ENCODE measurements at places on chromosomes 5 and 9. TPM values are rescaled to one million over a fixed set of nuclear protein-coding genes. Genes with fewer than 3 reads are reported as not detected.
A peak's percentile ranks its signal among the peaks of the same experiment; 100 is the strongest.

DNA sequence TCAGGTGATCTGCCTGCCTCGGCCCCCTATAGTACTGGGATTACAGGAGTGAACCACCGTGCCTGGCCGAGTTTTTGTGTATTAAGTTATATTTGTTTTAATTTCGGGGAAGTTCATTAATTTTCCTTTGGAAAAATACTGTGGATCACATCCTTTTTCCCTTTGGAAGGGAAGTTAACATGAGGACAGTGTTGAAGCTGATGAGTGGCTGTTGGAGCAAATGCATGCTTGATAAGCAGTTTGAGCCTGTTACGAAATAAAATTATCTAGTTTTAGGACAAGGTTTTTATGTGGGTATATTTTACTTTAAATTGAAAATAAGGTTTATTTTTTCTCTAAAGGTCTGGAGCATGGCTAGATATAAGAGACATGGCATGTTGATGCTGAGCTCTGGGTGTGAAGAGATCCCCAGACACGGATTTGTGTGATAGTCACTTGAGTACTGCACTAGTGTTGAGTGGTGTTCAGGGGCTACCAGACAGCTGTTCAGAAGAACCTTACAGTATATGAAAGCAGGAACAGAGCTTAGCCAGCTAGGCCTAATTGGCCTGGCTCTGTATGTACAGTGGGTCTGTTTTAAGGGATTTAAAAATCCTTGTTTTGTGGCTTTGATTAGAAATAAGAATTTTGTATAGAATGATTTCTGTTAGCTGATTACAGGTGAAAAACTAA lies 17.4 kb downstream of the LMNB1 start:
- no peaks in the 10 kb centered on the region for H3K36me3 ChIP-seq
- H3K27ac ChIP-seq: no peak overlapping the region
- no peaks in the 10 kb centered on the region for H3K27me3 ChIP-seq
- no peak for DNase-seq
- H3K4me3 ChIP-seq: no peak overlapping the region
- peaks cover 41% of the 10 kb centered on the region for H3K4me1 ChIP-seq

GRCh38 chr9:3968891-3969290 lies 331.0 kb downstream of the GLIS3 start:
- peak; percentile 16 for DNase-seq
- no peaks in the 10 kb centered on the region for H3K4me1 ChIP-seq
- H3K27ac ChIP-seq: no peak overlapping the region
- H3K36me3 ChIP-seq: no peaks in the 10 kb centered on the region
- no peak overlapping the region for H3K4me3 ChIP-seq
- no peaks in the 10 kb centered on the region for H3K27me3 ChIP-seq

DNA sequence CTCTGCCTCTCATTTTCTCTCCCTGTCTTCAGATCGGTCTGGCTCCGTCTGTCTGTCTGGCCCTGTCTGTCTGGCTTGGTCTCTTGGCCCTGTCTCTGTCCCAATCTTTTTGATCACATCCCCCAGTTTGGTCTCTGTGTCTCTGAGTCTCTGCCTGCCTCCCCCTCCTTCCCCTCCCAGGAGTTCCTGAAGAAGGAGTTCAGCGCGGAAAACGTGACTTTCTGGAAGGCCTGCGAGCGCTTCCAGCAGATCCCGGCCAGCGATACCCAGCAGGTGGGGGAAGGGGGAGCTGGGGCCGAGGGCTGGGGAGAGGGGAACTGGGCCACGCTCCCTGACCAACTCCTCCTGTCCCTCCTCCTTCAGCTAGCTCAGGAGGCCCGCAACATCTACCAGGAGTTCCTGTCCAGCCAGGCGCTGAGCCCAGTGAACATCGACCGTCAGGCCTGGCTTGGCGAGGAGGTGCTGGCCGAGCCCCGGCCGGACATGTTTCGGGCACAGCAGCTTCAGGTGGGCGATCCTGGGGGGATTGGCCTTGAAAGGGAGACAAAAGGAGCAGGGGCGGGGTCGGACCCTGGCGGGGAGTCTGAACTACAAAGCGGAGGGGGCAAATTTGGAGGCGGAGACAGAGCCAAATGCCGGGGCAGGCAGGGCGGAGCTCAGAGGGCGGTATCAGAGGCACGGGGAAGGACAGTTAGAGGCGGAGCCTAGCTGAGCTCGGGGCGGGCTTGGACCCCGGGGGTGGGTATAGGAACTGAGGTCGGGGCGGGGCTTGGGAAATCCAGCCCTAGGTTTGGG lies 9.0 kb downstream of the RGS14 start:
- no peaks in the 10 kb centered on the region for H3K27me3 ChIP-seq
- H3K36me3 ChIP-seq: no peaks in the 10 kb centered on the region
- peak overlapping the region; percentile 79 for H3K27ac ChIP-seq

DNA sequence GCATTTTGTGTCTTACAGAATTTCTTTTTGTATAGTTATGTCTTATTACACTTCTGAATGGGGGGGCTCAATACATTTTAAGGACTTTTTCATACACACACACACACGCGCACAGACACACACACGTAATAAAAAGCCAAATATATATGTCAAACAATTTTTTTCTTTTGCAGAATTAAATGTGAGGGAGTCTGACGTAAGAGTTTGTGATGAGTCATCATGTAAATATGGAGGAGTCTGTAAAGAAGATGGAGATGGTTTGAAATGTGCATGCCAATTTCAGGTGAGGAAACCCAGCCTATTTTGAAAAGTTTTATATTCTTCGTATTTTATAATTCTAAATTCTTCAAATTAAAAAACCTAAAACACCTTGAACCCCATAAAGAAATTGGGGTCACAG lies 25.6 kb downstream of the TMEFF1 start:
- DNase-seq: no peak
- H3K4me3 ChIP-seq: no peak overlapping the region
- H3K36me3 ChIP-seq: no peaks in the 10 kb centered on the region
- no peaks in the 10 kb centered on the region for H3K4me1 ChIP-seq

- H3K27me3 ChIP-seq: no peaks in the 10 kb centered on the region
- H3K4me3 ChIP-seq: no peak overlapping the region
Observed at GRCh38 chr5:143601357-143601756, 197.9 kb upstream of the NR3C1 start.

GRCh38 chr5:65020492-65020891 lies 251.8 kb downstream of the CWC27 start:
- no peak for DNase-seq
- H3K36me3 ChIP-seq: no peaks in the 10 kb centered on the region
- no peak overlapping the region for H3K27ac ChIP-seq
- H3K4me1 ChIP-seq: peaks cover 7% of the 10 kb centered on the region

DNA sequence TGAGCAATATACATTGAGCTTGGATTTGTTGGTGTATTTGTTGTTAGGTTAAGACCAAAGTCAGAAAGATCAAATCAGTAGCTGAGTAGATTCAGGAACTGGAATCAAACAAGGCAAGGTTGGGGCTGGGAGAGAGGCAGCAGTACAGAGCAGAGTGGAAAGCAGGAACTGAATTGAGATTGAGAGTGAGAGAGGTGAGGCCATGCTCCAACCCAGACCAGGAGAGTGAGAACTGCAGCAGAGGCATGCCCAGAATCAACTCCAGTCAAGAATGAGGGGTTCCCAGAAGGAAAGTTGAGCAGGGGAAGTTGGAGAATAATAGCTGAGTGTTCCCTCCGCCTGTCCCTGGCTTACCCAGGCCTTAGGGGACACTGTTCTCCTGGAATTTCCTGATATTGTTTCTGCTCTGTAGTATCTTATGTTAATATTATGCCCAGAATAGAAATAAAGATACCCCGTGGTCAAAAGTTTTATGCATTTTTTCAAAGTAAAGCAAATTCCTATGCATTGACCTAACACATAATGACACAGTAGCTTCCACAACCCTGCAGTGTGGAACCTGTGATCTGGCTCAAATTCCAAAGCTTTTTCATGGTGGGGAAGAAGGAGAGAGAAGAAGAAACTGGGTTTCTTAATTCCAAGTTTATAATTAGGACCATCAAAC lies 82.7 kb downstream of the SV2C start:
- DNase-seq: no peak
- no peak overlapping the region for H3K27ac ChIP-seq
- no peaks in the 10 kb centered on the region for H3K4me1 ChIP-seq
- no peaks in the 10 kb centered on the region for H3K36me3 ChIP-seq

Gene TXNDC8
- total RNA-seq: not detected

Gene N4BP3
- not detected for total RNA-seq

Gene IL13
- total RNA-seq: not detected
